Upper lobe of left lung (tissue), 6 donors: ENCODE measurements at places on chromosomes 1 and 21. TPM values are rescaled to one million over a fixed set of nuclear protein-coding genes. Genes with fewer than 3 reads are reported as not detected.
A peak's percentile ranks its signal among the peaks of the same experiment; 100 is the strongest.

STUM gene
- total RNA-seq, result 0.33 TPM

CSMD2 gene
- 1.0 TPM for total RNA-seq

CAMK1G gene
- not detected for total RNA-seq

PCAT6 gene
- 3.8 TPM for total RNA-seq

PLA2G2C gene
- total RNA-seq, result not detected

LMX1A gene
- not detected for total RNA-seq

DNA sequence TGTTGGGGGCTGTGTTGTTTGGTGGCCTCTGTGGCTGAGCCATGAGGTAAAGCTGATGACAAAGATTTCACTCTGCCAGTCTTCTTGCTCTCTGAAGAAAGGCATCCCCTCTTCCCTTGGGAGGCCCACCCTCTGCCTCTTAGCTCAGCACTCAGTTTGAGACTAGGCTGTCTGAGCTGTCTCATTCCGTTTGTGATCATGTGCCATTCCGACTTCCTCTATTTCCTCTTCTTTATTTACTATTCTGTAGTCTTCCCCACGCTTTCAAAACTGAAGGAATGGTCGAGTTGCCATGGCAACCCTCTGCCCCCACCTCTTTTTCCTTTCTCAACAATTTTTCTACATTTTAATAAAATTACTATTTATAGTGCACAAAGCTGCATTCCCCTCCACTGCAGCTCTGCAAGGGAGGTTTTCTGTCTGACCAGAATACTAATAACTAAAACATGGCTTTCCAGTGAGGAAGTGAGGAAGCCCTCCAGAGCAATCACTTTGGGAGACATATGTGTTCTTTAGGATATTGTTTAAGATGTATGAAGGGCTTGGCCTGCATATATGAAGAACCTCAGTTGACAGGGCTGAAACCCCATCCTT lies 30.8 kb downstream of the KCNA3 start:
- H3K4me3 ChIP-seq, result no peak overlapping the region
- H3K27ac ChIP-seq, result peak overlapping the region; percentile 44
- no peak for DNase-seq
- H3K36me3 ChIP-seq, result no peaks in the 10 kb centered on the region
- no peaks in the 10 kb centered on the region for H3K27me3 ChIP-seq

GRCh38 chr1:233269656-233270055 lies 25.9 kb downstream of the PCNX2 start:
- H3K4me1 ChIP-seq, result no peaks in the 10 kb centered on the region
- no peaks in the 10 kb centered on the region for H3K27me3 ChIP-seq
- H3K36me3 ChIP-seq, result no peaks in the 10 kb centered on the region
- no peak for DNase-seq
- H3K27ac ChIP-seq, result no peak overlapping the region
- H3K4me3 ChIP-seq, result no peak overlapping the region

DNA sequence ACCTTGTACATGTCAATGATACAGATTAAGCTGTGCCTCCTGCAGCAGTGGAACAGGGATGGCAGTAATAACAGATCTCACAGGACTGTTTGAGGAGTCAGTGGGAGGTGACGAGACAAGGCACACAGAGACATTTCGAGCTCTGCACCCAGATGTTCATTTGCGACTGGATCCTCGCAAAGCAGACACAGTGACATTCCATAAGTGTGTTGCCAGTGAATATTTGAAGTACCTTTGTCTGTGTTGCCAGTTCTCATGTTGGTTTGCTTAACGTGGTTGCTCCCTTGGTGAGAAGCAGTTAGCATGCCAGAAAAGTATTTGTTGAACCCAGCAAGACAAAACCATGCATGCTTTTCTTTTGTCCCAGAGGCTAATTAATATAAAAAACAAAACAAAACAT lies 67.0 kb downstream of the NID1 start:
- H3K36me3 ChIP-seq, result peaks cover 17% of the 10 kb centered on the region
- no peak overlapping the region for H3K27ac ChIP-seq
- no peaks in the 10 kb centered on the region for H3K27me3 ChIP-seq
- no peak for DNase-seq

DNA sequence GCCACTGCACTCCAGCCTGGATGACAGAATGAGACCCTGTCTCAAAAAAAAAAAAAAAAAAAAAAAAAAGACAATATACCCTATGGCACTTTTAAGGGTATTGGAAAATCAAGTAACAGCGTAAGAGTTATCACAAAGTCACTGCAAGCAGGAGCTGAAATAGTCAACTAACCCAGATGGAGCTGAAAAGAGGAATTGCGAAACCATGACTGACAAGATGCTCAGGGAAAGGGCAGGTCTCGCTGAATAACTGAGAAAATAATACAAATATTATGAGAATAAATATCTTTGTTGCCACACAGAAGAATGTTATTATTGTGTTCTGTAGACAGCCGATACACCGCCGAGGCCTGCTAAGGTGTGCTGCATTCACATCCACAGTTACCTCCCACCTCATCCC lies 17.8 kb downstream of the HLCS start:
- H3K4me1 ChIP-seq, result no peaks in the 10 kb centered on the region
- no peaks in the 10 kb centered on the region for H3K36me3 ChIP-seq
- H3K27ac ChIP-seq, result no peak overlapping the region
- H3K27me3 ChIP-seq, result no peaks in the 10 kb centered on the region
- H3K4me3 ChIP-seq, result no peak overlapping the region
- no peak for DNase-seq

DNA sequence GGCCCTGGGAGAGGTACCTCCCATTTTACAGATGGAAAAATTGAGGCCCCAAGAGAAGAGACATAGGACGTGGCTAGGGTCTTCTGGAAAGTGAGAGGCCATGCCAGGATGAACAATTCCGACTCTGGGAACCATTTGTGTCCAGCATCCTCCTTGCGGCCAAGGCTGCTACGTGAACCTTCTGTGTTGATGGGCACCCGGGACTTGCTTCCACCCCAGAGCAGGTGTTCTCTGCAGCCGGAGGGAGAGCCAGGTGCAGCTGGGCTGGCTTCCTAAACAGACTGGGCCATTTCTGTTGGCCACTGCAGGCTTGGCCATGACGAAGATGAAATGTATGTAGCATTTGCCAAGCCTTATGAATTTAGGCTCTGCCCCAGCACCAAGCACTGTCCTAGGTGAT lies 118.9 kb downstream of the PRDM2 start:
- no peak for DNase-seq
- H3K27ac ChIP-seq, result no peak overlapping the region
- no peak overlapping the region for H3K4me3 ChIP-seq
- no peaks in the 10 kb centered on the region for H3K4me1 ChIP-seq
- H3K36me3 ChIP-seq, result peaks cover 49% of the 10 kb centered on the region

DNA sequence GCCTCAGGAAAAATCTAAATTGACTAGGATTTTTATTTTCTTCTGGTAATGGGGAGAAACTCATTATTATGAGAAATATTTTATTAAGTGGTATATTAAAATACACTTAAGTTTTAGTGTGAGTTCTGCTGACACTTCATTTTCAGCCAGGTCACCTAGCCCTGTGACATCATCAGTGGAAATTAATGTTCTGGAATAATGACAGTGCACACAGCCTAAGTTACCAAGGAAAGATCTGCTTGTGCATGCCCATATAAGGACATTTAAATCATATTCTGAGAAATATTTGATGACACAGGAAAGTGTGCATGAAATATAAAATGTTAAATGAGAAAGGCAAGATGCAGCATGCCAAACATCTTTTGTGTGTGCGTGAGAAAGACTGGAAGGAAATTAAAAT lies 102.0 kb downstream of the KIF14 start:
- no peaks in the 10 kb centered on the region for H3K36me3 ChIP-seq
- H3K4me1 ChIP-seq, result no peaks in the 10 kb centered on the region
- H3K4me3 ChIP-seq, result no peak overlapping the region
- H3K27ac ChIP-seq, result no peak overlapping the region
- DNase-seq, result no peak

DNA sequence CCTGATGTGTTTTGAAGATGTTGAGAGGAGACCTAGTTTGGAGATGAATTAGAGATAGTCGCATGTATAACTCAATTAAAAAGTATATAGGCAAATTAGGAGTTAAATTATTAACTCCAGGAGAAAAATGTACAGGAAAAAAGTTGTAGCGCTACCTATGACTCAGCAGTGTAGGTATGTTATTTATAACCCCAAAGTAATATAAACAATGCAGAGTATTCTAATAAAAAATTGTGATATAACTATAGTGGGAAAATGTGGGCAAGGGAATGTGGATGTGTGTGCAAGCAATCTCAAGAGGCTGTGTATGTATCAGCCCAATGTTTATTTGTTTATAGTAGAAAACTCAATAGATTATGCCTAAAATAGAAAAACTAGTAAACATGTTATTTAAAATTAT lies 144.5 kb downstream of the BRINP2 start:
- H3K36me3 ChIP-seq, result no peaks in the 10 kb centered on the region
- H3K27ac ChIP-seq, result no peak overlapping the region
- H3K27me3 ChIP-seq, result no peaks in the 10 kb centered on the region
- DNase-seq, result no peak
- H3K4me1 ChIP-seq, result no peaks in the 10 kb centered on the region

GRCh38 chr1:117641536-117641935 lies 35.7 kb downstream of the TENT5C start:
- H3K27me3 ChIP-seq, result no peaks in the 10 kb centered on the region
- H3K4me1 ChIP-seq, result no peaks in the 10 kb centered on the region
- H3K36me3 ChIP-seq, result no peaks in the 10 kb centered on the region

DNA sequence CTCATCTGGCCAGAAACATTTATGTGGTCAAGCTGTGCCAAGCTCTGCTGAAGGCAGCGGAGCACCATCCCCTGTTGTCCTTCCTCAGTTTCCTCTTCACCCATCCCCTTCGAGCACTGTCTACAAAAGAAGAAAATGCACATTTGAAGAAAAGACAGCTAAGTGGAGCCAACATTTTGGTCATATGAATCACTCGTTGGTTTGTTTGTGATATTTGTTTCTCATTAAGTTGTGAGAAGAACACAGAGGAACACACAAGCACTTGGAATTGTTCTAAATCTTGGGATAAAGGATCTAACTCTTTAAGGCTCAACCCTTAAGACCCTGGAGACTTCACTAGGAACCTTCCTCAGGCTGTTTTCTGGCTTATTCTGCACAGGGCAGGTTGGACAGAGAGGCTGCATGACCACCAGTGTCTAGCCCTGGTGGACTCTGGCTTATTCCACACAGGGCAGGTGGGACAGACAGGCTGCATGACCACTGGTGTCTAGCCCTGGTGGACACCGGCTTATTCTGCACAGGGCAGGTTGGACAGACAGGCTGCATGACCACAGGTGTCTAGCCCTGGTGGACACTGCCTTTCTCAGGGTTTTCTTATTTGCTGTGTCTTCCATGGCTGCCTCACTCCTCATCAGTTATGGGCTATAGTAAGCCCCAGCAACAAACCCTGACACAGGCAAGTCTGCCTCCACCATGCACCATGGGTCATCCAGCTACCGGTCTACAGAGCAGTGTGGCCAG lies 35.3 kb upstream of the COL6A2 start:
- no peaks in the 10 kb centered on the region for H3K27me3 ChIP-seq
- H3K27ac ChIP-seq, result no peak overlapping the region
- H3K4me1 ChIP-seq, result peaks cover 7% of the 10 kb centered on the region
- no peak for DNase-seq
- H3K4me3 ChIP-seq, result no peak overlapping the region

DNA sequence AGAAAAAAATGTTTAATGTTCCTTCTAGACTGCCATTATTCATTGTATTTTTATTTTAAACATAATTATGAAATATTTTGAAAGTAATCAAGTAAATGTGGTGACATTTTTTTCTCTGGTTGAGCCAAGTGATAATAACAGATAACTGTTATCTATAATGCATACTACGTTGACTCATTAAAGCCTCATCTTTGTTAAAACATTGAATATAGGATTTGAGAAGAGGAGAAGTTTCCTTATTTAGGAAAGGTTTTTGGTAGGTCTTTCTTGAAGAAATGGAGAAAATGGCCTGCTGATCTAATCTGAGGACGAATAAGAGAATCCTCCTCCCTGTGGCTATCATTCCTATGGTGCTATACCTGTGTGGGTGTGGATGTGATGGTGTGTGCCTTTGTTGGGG lies 89.0 kb downstream of the NFIA start:
- no peak overlapping the region for H3K4me3 ChIP-seq
- no peak for DNase-seq
- H3K36me3 ChIP-seq, result no peaks in the 10 kb centered on the region

- no peaks in the 10 kb centered on the region for H3K4me1 ChIP-seq
- H3K27me3 ChIP-seq, result no peaks in the 10 kb centered on the region
- DNase-seq, result no peak
- H3K36me3 ChIP-seq, result no peaks in the 10 kb centered on the region
- H3K27ac ChIP-seq, result no peak overlapping the region
Observed at GRCh38 chr1:43511394-43511793, 19.3 kb upstream of the PTPRF start.

DNA sequence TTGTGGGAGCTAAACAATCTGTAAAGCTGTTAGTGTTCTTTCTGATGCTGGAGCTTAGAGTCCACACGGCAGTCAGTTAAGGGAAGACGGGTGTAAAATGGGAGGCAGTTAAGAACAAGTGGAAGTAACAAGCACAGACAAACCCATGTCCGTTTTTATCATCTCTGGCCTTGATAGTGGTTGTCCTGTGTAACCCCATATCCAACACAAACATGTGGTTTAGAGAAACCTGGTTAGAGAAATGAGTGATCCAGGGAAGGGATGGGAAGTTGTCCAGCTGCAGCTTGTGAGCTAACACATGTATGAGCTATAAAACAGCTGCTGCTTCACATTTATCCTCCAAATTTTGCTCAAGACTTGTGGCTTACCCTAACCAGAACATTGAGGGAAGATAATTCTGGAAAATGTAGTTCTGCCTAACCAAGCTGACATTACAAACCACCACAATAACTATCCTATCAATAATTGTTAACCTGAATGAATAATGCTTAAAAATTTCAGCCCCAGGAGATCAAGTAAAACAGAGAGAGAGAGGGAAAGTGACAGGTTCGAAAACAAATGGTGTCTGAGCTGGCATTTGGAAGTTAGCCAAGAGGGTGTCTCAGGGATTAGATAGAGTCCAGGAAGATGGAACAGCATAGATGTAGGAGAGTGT lies 10.6 kb upstream of the C1orf162 start:
- no peaks in the 10 kb centered on the region for H3K27me3 ChIP-seq
- no peak overlapping the region for H3K4me3 ChIP-seq
- H3K27ac ChIP-seq, result peak overlapping the region; percentile 5
- peaks cover 23% of the 10 kb centered on the region for H3K36me3 ChIP-seq
- DNase-seq, result no peak
- H3K4me1 ChIP-seq, result no peaks in the 10 kb centered on the region

DNA sequence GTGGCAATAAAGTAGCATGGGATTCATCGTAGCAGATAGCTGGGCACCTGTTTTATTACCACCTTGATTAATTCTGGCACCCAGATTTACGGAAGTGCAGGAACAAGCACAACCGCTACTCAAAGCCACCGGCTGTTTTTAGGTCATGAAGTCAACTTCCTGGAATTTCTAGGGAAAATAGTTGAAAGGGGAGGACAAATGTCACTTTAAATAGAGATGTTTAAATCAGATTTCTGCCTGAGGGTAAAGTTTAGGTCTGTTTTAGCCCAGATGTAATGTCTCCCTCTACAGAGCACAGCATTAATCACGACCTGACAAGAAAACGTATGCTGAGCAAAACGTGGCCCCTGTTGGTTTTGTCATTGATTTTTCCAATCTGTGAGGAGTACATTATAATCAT lies 8.0 kb downstream of the ADGRL2 start:
- no peaks in the 10 kb centered on the region for H3K36me3 ChIP-seq
- H3K4me3 ChIP-seq, result no peak overlapping the region
- no peak for DNase-seq
- H3K27me3 ChIP-seq, result no peaks in the 10 kb centered on the region
- peaks cover 10% of the 10 kb centered on the region for H3K4me1 ChIP-seq
